ENCODE measurements at places on chromosomes 6 and 20. TPM values are rescaled to one million over a fixed set of nuclear protein-coding genes. Genes with fewer than 3 reads are reported as not detected.

The PAK5 gene
- total RNA-seq: not detected

The MRAP2 gene
- total RNA-seq: 0.17 TPM

The HMGN4 gene
- 111 TPM for total RNA-seq

The STX11 gene
- total RNA-seq: 0.26 TPM

The CTCFL gene
- total RNA-seq: not detected

The GGTLC1 gene
- not detected for total RNA-seq

The SLC17A2 gene
- total RNA-seq: not detected

The GMPR gene
- 7.2 TPM for total RNA-seq

The MTHFD1L gene
- 48.9 TPM for total RNA-seq

The PROKR2 gene
- not detected for total RNA-seq

The NMBR gene
- under 0.01 TPM for total RNA-seq

The HLA-DQA1 gene
- not detected for total RNA-seq

The SLC17A1 gene
- not detected for total RNA-seq

The RPS10 gene
- 1,649 TPM for total RNA-seq

The TP53TG5 gene
- under 0.01 TPM for total RNA-seq
